PC-9 (cell line): ENCODE measurements at places on chromosomes 2 and 18. TPM values are rescaled to one million over a fixed set of nuclear protein-coding genes. Genes with fewer than 3 reads are reported as not detected.

Gene RGPD4
- not detected in 2 replicates for total RNA-seq

Gene ASB1
- total RNA-seq = 56.7 and 64.6 TPM in 2 replicates

Gene RBKS
- 4.5 and 6.8 TPM in 2 replicates for total RNA-seq

Gene SPP2
- not detected in 2 replicates for total RNA-seq

Gene KRTCAP3
- 62.9 and 91.7 TPM in 2 replicates for total RNA-seq

Gene IL1RL1
- 0.55 and 1.7 TPM in 2 replicates for total RNA-seq

Gene EFEMP1
- 61.3 and 86.3 TPM in 2 replicates for total RNA-seq

Gene ACTG2
- total RNA-seq = not detected in 2 replicates

Gene SLC5A7
- not detected in 2 replicates for total RNA-seq

Gene CPLX4
- total RNA-seq = not detected in 2 replicates

Gene FBXO15
- total RNA-seq = 2.2 and 3.9 TPM in 2 replicates

Gene TLX2
- total RNA-seq = 3.1 and 3.8 TPM in 2 replicates

Gene EIF4E2
- 69.3 and 69.6 TPM in 2 replicates for total RNA-seq

Gene DAPL1
- total RNA-seq = not detected in 2 replicates

Gene GAREM1
- total RNA-seq = 6.1 and 10.2 TPM in 2 replicates

Gene SDC1
- 114 and 128 TPM in 2 replicates for total RNA-seq

Gene POTEI
- not detected in 2 replicates for total RNA-seq

Gene MAT2A
- 169 and 206 TPM in 2 replicates for total RNA-seq

Gene KCNE4
- total RNA-seq = 0.11 TPM in 1 of 2 replicates, not detected in the other

Gene ZBTB7C
- total RNA-seq = not detected in 2 replicates

Gene MCM6
- total RNA-seq = 26.7 and 33.1 TPM in 2 replicates

Gene SANBR
- 12.6 and 13.8 TPM in 2 replicates for total RNA-seq

Gene RESP18
- total RNA-seq = not detected in 2 replicates
